ENCODE measurements at places on chromosomes 16 and 17.

GRCh38 chr17:47708864-47709541, 15.0 kb downstream of the TBKBP1 start:
- no peak for DNase-seq

DNA sequence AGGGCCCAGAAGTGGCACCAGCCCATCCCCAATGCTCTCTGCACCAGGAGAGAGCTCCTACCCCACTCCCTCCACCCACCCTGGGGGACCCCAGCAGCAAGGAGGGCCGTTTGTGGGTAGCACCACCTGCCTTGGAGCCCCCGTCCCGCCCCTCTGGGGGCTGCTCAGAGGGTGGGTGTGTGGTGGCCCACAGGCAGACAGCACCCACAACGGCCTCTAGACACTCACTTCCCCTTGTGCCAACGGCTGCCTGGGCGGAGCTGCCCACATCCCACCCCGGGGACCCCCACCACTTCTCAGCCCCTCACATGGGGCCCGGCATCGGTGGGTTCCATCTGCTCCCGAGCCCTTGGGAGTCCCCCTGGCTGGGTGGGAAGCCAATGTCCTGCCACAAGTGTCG, 33.3 kb downstream of the BAHCC1 start:
- DNase-seq = no peak

GRCh38 chr17:76176701-76177574, 35.9 kb upstream of the FOXJ1 start:
- no peak for DNase-seq

- DNase-seq = peak; percentile 52
These were observed 16.4 kb downstream of the RARA start for GRCh38 chr17:40325156-40326013.

- DNase-seq = no peak
These were observed 43.5 kb downstream of the PHKB start for GRCh38 chr16:47504599-47504998.

DNA sequence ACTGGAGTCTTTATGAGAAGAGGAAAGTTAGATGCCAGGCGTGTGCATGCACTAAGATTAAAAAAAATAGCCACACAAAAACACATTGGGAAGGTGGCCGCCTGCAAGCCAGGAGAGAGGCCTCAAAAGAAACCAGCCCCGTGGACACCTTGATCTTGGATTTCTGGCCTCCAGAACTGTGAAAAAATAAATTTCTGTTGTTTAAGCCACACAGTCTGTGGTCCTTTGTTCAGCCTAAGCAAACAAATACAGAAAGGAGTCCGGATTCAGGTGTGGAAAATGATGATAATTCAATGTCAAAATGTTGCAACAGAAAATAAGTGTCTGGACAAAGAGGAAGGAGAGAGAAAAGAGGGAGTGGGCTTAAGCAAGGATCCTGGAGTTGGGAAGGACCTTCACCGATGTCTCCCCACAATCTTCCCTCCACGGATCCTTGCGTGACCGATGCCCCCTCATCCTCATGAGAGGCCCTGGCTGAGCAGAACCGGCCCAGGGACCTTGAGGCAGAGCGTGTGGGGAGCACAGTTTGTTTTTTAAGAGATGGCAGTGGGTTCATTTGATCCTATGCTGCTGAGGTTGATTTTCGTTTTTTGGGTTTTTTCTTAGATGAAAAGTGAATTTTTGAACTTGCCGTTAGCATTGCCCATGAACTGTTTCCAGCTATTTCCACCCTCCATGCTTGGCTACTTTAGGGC, 133.2 kb downstream of the IRX3 start:
- DNase-seq = no peak

GRCh38 chr17:6681671-6682070, 30.1 kb downstream of the C17orf100 start:
- no peak for DNase-seq

GRCh38 chr17:56432443-56432842, 161.1 kb upstream of the NOG start:
- DNase-seq = no peak

DNA sequence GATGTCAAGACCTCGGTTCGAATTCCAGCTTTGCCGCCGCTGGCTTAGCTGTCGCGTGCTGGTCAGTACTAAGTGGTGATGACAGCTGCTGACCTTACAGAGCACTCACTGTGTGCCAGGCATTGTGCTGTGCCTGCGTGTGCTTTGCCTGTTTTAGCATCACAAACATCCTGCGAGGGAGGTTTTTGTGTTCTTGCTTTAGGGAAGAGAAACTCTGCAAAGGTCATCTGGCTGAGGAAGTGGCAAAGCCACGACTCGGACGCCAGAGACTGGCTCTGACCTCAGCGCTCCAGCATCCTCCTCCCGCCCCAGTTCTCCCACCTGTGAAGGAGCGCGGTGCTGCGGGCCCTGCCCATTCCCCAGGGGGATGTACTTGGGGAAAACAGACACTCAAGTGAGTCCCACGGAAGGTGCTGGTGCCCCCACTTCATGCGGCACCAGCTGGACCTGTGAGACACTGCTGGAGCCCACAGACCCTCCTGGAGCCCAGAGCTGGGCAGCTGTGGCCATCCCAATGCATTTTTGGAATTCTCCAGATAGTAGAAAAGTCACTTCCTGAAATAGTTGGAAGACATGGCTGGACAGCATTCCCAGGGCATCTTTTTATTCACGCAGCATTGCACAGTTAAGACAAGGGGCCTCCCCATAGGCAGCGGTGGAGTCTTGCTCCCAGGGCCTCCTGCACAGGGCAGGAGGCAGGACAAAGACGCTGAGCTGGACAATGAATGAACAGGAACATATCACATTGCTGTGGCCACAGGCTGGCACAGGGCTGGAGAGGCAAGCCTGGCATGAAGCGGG, 20.0 kb upstream of the HERPUD1 start:
- DNase-seq = no peak

DNA sequence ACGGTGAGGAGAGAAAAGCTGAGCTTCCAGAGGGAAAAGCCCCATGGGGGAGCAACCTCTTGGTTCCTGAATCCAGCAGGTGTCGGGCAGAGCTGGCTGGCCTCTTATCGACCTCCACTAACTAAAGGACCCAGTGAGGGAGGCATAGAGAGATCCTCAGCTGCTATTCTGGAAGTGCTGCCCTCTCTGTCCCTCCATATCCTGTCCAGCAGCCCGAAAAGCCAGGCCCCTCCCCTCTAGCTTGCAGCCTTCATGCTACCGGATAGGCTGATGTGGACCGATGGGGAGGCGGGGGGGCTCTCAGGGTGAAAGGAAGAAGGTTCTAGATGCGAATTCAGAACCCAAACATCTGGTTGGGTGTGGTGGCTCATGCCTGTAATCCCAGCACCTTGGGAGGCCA, 24.9 kb downstream of the MXRA7 start:
- DNase-seq = no peak

DNA sequence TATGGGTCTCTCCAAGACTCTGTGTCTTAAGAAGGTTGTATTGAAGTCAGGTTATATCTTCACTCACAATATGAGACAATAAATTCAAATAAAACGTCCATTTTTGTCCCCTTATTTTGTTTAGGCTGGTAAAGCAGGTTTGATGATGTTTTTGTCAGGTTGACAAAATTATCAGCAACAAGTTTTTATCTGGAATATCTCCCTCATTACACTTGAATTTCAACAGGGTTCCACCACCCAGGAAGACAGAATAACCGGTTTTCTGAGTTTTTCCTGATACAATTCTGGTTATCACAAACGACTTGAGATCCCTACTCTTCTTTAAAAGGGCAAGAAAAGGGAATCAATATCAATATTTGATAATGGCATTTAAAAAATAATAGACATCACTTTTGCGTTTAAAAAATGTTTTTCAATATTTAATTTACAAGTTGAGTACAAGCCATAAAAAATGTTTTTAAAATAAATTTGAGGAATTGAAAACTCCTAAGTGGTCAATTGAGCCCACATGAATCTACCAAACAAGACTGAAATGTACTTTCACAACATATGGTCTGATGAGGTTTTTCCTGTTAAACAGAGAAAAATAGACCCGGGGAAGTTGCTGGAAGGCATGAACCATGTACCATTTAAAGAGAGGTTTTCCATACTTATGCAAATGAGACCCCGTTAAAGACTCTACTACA, 1.4 kb upstream of the ATP6V0A1 start:
- no peak for DNase-seq

- DNase-seq = no peak
These were observed 83.5 kb downstream of the XYLT1 start for GRCh38 chr16:17387256-17387655.

DNA sequence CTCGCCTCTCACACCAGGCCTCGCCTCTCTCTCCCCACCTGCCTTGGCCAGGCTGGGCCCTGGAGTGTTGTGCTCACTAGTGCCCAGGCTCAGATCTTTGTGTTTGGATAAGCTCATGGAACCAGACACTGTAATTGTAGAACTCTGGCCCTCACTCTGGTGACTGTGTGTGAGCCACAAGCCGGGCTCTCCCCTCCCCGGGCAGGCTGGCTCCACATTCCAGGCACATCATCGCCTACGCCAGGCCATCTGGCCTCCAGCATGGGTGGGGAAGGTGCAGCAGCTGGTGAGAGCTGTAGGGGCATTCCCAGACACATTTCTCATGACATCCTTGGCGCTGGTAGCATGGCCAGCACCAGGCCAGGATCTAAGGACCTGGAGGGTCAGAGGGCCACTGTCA, 202.3 kb downstream of the RAB11FIP4 start:
- DNase-seq = no peak

- no peak for DNase-seq
These were observed 16.0 kb downstream of the NDUFAF8 start for GRCh38 chr17:81254955-81255717.
